ENCODE measurements at places on chromosomes 3 and 15. TPM values are rescaled to one million over a fixed set of nuclear protein-coding genes. Genes with fewer than 3 reads are reported as not detected.

The LSAMP gene
- 0.18 TPM for total RNA-seq

The TRIM71 gene
- not detected for total RNA-seq

The TUSC7 gene
- total RNA-seq = not detected

The DLG1 gene
- total RNA-seq = 18.5 TPM

The CCDC80 gene
- total RNA-seq = 63.4 TPM

The CASR gene
- not detected for total RNA-seq

The ALS2CL gene
- total RNA-seq = 4.9 TPM

The TRPM7 gene
- 23.1 TPM for total RNA-seq

The GHSR gene
- total RNA-seq = not detected

The FOXP1 gene
- 10.2 TPM for total RNA-seq

The MUC13 gene
- total RNA-seq = 8.2 TPM

The IREB2 gene
- 43.7 TPM for total RNA-seq

The GABRR3 gene
- not detected for total RNA-seq

The TP53BP1 gene
- total RNA-seq = 19.2 TPM

The CHRNA3 gene
- 0.46 TPM for total RNA-seq

The CILP gene
- total RNA-seq = 0.09 TPM

The P3H2 gene
- 39.2 TPM for total RNA-seq

The GCSAM gene
- total RNA-seq = not detected

The SLC9C1 gene
- total RNA-seq = not detected

The RYR3 gene
- 0.01 TPM for total RNA-seq

The CPEB1 gene
- 2.9 TPM for total RNA-seq

The CHAC1 gene
- 9.5 TPM for total RNA-seq

The SHC4 gene
- 0.95 TPM for total RNA-seq

The VEPH1 gene
- total RNA-seq = 0.13 TPM

The GRM2 gene
- total RNA-seq = 0.04 TPM

The SAMD7 gene
- total RNA-seq = not detected

The OCA2 gene
- total RNA-seq = 0.12 TPM

The SI gene
- not detected for total RNA-seq

The GOLGA6D gene
- 0.03 TPM for total RNA-seq

The PAQR9 gene
- 3.1 TPM for total RNA-seq

The TCF12 gene
- 41.7 TPM for total RNA-seq

The CHCHD4 gene
- 38.3 TPM for total RNA-seq

The P2RY13 gene
- total RNA-seq = not detected

The OXTR gene
- 10.4 TPM for total RNA-seq

The ANKUB1 gene
- total RNA-seq = 0.06 TPM

The RETNLB gene
- total RNA-seq = not detected

The MORC1 gene
- total RNA-seq = not detected

The PLSCR5 gene
- not detected for total RNA-seq

The HYKK gene
- total RNA-seq = 5.8 TPM

The TEX9 gene
- 5.0 TPM for total RNA-seq

The MANF gene
- total RNA-seq = 110 TPM

The CERS3 gene
- total RNA-seq = not detected

The PLCH1 gene
- 0.97 TPM for total RNA-seq

The FANCD2OS gene
- not detected for total RNA-seq

The DUOX2 gene
- 0.06 TPM for total RNA-seq

The OR4M2 gene
- not detected for total RNA-seq

The CX3CR1 gene
- not detected for total RNA-seq
